ENCODE measurements at places on chromosomes 16 and 17.

- DNase-seq = no peak
These were observed 96.6 kb downstream of the WDR59 start for GRCh38 chr16:74888232-74888862.

- DNase-seq = peak; percentile 74
These were observed 80.8 kb downstream of the OMG start for GRCh38 chr17:31216031-31216751.

DNA sequence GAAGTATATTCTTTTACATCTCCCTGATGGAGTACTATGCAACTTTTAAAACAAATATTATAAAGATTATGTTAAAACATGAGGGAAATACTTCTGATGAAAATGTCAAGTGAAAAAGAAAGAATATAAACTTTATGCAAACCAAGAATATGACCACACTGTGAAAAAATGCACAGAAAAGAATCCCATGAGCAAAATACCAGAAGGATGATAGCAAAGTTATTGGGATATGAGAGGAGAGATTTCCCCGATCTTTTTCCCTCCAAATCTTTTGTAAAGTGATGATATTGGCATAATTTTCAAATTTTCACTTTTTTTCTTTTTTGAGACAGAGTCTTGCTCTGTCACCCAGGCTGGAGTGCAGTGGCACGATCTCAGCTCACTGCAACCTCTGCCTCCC, 36.6 kb upstream of the SMURF2 start:
- no peak for DNase-seq

DNA sequence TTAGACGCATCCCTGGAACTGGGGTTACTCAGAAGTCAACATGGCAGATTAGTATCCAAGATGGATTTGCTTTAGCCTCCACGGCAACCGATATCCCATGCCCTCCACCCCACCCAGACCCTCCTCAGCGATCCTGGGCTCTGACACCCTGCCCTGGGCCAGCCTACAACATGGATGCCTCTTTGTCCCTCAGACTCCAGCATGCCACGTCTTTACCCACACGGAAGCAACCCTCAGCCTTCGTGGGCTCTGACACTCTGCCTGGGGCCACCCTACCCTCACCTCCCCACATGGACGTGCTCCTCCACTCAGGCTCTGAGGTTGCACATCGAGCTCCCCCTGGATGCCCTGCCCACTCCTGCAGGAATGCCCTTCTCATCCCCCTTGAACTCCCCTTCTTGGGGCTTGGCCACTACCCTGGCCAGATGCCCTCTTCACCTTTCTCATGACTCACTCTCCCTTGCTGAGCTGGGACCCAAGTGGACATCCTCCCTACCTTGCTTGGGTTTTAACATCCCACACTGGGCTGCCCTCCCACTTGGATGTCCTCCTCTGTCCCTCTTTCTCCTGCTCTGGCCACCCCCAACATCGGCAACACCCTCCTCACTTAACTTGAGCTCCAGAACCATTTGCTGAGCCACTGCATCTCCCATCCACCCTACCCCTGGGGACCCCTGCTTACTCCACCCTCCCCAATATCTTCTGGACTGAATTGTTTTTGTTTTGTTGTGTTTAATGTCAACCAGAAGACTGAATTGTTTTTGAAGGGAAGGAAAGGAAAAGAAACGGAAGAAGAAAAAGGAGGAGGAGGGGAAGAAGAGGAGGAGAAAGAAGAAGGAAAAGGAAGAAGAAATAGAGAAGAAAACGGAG, 18.3 kb upstream of the TMEM92 start:
- DNase-seq = no peak

GRCh38 chr16:74794668-74795067, 20.0 kb upstream of the FA2H start:
- DNase-seq = no peak

- DNase-seq = no peak
These were observed 264.2 kb downstream of the SEC14L1 start for GRCh38 chr17:77404812-77405581.

DNA sequence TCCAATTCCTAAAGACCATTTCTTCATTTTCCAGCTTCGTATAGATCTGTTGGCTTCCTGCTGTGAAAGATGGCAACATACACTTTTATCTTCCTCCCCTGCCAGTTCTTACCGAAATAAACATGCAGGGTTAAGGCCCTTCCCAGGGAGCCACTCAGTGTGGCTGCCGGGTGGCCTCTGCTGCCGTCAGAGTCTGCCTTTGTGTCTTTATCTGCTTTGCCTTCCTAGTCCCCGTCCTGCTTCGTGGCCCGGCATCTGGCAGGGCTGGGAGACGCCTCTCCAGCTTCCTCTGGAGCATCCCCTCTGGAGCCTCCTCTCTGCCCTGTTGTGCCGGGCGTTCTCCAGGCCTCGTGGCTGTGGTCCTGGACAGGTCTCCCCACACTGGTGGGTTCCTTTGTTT, 30.3 kb upstream of the CAPN15 start:
- no peak for DNase-seq

- DNase-seq = no peak
These were observed 214.5 kb downstream of the HS3ST3A1 start for GRCh38 chr17:13387236-13387635.

DNA sequence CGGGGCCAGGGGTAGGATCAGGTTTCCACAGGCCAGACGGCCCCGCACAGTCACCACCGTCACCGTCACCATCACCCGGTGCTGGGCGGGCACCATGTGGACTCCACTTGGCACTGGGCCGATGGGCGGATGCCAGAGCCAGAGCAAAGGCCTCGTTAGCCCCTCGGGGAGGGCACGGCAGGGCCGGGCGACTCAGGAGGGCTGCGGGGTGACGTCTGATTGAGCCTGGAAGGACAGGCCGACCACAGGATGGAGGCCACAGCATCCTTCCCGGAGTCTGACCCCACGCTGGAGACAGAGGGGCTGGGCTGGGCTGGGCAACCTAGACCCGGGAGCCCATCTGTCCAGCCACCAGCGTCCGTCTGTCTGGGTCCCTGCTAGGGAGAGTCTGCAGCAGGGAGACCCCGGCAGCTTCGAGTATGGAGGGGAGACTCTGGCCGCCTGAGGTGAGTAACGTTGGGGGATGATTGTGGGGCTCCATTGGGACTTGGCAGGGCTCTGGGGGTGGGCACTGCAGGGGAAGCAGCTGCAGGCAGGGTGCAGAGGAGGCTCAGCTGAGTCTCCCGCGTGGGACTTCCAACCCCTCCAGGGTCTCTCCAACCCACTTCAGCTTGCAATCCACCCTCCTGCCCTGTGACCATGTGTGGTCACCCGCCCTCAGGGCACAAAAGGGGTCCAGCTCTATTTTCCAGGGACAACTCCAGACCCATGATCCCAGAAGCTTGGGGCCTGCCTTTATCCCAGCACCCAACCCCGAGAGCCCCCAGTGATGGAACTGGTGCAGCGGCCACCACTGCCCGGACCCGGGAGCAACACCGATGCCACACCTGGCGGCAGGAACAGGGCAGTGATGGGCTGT, 22.6 kb downstream of the SLC25A10 start:
- no peak for DNase-seq

DNA sequence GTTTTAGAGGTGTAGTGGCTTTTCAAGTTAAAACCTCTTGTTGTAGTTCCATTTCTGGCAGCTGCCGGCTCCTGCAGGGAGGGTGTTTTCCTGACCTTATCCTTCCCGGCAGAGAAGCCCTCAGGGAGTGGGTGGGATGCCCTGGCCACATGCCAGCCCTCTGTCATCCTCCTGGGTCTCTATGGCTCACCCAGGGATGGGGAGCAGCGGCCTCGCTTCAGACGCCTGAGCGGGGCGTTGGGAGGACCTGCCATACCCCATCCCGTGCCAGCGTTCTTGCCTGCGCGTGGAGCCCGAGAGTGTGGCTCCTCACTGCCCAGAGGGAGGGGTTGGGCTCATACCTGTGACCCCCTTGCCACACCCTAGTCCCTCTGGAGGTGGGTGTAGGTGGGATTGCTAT, 11.9 kb downstream of the KCNJ12 start:
- no peak for DNase-seq

GRCh38 chr16:11078812-11079459, 134.6 kb downstream of the CLEC16A start:
- peak; percentile 54 for DNase-seq

DNA sequence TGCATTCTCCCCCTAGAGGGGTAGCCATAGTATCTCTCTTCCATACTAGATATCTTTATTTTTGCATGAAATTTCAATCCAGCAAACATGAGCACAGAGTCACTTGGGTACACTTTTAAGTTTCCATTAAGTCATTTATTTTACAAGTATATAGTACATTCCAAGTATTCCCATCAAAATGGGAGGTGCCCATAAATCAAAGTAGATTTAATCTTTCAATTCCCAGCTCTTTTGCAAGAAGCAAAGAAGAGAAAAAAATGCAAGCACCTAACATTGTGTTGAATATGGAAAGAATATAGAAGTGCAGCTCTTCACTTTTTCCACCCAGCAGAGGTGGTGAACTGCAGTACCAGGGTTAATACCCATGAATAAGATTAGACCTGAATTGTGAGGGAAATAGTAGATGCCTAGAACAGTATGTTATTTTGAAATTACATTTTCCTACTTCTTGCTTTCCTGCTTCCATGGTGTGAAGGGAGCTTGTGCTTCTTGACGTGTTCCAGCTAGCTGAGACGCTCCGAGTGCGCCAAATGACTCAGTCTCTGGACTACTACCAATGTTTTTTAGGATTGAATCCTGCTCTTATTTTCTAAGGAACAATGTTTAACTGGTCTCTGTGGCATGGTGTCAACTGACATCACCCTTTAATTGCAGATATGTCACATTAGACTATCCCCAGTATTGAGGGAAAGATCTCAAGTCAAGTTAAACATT, 151.1 kb upstream of the MAF start:
- DNase-seq = no peak

- no peak for DNase-seq
These were observed 45.4 kb upstream of the RASD1 start for GRCh38 chr17:17541640-17542001.

DNA sequence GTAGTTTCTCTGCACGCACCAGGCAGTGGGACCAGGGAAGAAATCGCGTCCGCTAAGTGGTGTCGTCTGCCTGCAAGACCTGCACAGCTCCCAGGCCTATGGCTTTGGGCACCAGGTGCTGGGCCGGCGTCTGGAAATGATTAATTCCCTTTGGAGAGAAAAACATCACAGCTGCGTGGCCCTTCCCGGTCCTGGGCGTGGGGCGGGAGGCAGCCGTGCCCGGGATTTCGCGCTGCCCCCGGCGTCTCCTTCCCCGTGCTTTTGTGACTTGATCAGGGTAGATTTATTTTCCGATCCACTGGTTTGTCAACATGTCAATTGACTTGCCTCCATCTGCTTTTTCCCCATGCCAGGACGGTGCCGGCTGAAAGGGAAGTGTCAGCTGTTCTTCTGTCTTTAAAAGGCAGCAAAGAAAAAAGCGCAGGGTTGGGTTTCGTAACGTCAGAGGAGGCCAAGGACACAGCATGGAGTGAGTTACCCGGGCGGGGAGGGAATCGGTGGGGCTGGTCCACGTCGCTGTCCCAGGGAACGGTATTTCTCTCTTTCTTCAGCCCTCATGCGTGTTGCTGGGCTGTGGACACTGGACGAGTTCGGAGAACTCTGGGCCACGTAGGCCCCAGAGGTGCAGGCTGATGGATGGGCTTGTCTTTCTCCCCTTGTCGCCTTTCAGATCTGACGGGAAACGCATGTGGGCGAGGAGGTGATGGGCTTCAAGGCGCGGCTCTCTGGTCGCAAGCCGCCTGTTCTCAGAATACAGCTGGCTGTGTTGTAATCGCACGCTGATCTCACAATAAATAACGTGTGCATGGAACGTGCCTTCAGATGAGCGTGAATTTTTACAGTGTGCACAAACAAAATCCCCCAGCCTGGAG, 188.1 kb upstream of the ZNF469 start:
- DNase-seq = no peak

DNA sequence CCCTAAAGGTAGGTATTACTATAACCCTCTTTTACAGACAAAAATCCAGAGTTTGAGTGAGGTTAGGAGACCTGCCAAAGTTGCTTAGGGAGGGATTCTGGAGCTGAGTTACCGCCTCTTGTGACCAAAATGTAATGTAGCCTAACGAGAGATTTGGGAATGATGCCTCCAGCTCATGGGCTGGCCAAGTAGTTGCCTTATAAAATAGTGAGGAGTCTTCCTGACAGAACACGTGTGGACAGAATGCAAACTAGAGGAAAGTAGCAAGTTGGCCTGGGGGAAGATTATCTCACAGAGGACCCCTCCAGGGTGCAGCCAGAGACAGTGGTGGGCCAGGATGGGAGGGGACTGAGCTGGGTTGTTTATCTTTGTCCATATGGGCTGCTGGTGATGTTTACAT, 543.7 kb upstream of the CDH11 start:
- DNase-seq = no peak

DNA sequence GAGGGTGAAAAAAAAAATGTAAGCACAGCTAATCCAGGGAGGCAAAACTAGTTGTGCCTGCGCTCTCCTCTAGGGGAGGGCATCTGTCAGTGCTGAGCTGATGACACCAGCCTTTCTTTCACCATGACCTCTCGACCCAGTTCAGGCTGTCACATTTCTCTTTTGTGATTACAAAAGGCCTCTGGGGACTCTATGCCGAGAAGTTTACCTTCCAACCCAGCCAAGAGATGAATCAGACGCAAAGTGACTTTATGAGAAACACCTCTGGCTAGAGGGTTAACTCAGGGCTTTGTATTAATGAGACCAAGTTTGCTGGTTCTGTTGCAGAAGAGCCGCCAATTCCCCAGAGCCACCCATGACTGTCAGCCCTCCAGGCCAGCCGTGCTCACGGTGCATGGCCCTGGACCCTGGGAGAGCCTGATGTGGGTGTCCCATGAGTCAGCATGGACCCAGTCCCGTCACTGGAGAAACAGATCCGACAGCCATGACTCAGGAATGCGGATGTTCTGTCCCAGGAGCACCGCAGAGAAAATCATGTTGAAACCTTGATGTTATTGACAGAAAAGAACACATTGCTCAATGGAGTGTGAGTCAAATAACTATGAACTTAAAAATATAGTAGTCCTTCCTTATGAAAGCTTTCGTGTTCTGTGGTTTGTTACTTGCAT, 437.2 kb downstream of the HS3ST3B1 start:
- peak; percentile 89 for DNase-seq

- DNase-seq = no peak
These were observed 25.6 kb upstream of the CDRT4 start for GRCh38 chr17:15492791-15493692.

DNA sequence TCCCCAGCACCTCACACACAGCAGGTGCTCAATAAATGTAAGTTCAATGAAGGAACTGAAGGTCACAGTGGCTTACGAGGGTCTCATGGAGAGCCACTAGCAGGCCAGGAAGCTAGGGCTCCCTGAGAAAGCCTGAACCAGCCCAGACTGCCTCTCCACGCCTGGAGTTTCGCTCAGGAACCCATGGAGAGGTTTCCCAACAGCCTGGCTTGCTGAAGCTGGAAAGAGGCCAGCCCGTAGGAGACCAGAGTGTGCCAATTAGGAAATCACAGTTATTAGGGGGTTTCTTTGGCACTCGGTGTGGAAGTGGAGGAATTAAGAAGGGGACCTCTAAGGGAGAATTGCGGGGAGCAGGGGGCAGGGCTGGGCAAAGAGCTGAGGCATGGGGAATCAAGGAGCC, 36.3 kb upstream of the CACNG1 start:
- no peak for DNase-seq

Data from AG09319 (cell line).